Thoracic aorta (tissue), 2 donors: ENCODE measurements at places on chromosomes 13 and 19.

DNA sequence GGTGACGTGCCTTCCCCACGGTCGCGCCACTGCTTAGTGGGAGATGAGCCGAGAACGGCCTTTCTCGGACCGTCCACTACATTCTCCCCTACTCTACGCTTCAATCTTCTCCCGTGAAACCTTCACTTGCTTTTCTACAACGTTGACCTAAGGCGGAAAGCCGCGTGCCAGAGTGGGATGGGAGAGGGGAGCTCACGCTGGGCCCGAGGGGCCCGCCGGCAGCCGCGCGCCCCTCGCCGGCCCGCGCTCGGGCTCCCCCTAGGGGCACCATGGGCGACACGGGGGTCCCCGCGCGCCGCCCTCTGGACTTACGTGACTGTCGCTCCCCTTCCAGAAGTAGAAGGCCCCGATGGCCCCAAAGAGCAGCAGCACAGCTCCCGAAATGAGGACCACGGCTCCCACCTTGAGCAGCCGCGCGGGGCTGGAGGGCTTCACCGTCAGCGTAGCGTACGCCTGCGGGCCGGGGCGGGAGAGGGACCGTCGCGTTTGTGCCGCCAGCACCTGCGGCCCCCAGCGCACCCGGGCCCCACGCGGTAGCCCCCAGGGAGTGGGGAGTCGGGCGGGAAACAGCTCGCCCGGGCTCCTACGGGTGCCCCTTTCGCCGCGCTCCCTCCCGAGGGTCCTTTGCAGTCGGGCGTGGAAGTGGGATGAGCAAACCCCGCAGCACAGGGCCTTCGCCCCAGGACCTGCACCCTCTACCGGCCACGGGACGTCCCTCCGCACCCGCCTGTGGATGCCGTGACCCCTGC, 727 bp downstream of the CNMD start:
- DNase-seq = no peak

GRCh38 chr13:20206698-20207235, 14.0 kb upstream of the GJB2 start:
- no peak for DNase-seq

DNA sequence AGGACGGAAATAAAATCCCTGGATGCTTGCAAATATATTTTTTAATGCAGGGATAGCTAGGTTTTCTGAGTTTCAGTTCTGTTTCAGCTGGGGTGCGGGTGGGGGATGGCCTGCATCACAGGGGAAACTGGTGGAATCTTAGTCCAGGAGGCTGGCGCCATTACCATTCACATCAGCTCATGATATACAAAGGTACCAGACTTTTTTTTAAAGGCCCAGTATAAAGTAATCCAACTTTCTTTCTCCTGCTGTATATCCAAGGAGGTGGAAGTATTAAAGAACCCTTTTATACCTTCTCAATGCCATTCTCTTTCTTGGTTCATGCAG, 343.8 kb downstream of the KCNRG start:
- no peak for DNase-seq

- DNase-seq = no peak
These were observed 31.0 kb downstream of the THSD1 start for GRCh38 chr13:52374873-52375411.
